Urothelium cell line (cell line): ENCODE measurements at places on chromosomes 3 and 15.

DNA sequence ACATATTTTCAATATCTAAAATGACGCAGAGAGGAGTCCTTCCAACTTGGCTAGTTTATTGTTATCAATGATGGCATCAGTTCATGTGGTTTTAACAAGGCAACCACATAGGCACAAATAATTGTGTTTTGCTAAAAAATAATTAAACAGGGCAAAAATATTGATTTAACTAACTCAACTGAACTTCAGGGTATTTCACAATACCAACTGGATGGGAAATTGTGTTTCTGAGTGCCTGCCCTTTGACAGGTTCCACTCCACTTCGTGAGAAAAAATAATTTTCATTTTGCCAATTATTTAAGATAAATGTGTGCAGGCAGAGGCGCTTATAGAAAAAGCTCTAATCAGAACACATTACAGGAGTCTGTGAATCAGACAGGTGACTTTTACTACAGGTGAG, 689.3 kb upstream of the CCDC54 start:
- DNase-seq = no peak

DNA sequence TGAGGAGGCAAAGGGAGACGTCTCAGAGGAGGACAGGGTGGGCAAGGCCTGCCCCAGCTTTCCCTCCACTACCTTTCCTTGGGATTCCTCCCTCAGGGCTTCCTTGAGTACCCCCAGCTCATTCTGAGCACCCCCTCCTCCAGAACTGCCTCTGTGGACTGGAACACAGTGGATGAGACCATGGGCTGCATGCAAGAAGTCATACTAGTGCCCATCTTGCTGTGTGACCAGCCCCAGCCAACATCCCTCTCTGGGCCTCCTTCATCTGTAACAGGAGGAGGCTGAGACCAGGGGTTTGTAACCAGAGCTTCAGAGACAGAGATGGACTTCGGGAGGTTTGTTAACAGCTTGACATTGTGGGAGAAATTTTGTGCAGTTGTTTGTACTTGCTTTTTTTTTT, 25.6 kb downstream of the FEM1B start:
- DNase-seq = no peak

DNA sequence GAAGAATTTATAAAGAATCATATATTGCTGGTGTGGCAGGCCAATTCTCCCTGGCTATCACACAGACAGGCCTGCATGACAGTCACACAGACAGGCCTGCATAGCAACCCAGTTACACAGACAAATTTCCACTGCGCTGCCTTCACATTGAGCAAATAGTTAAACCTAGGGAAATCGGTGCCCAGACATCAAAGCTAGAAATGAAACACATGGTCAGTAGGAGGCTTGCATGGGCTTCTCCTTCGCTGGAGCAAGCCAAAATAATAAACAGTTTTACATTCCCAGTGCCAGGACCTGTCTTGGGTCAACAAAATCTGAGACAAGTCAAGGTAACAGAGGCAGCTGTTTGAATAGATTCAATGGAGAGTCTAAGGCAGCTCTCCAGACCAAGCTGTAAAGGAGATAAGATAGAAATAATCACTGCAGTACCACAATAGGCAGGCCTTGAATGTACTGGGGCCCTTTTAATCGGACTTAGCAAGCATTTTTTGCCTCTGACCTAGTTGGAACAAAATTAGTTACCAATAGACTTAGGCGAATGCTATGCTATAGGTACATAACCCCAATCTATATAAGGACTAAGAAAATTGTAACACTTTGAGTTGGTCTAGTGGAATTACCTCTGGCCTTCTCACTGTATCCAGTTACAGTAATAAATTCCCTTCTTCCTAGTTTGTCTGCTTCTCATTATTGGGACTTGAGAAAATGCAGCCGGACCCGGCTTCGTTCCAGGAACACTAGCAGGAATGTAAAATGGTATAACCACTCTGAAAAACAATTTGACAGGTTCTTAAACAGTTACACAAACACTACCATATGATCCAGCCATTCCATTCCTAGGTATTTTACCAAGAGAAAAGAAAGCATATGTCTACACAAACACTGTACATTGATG, 274.7 kb upstream of the UBE2E2 start:
- no peak for DNase-seq

DNA sequence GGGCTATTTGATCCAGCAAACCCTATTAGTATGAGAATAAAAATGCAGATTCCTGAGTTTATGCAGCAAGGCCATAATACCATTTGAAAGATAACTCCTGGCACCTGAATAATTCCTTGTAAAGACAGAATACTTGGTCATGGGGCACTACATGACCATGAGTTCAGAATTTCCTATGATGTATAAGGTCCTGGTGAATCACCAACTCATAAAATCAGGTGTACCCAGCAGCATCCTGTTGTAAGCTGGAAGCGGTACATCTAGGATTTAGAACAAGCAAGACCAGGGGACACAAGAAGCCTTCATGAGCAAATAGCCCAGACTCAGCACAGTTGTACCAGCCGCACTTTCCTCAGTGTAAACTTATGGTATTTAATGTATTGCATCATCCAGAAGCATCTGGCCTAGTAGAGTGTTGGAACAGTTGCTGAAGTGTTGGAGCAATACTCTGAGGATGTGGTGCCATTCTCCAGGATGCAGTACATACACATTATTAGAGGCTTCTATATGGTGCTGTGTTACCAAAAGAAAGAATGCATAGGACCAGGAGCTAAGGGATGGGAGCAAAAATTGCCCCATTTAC, 233.4 kb downstream of the SQOR start:
- no peak for DNase-seq

DNA sequence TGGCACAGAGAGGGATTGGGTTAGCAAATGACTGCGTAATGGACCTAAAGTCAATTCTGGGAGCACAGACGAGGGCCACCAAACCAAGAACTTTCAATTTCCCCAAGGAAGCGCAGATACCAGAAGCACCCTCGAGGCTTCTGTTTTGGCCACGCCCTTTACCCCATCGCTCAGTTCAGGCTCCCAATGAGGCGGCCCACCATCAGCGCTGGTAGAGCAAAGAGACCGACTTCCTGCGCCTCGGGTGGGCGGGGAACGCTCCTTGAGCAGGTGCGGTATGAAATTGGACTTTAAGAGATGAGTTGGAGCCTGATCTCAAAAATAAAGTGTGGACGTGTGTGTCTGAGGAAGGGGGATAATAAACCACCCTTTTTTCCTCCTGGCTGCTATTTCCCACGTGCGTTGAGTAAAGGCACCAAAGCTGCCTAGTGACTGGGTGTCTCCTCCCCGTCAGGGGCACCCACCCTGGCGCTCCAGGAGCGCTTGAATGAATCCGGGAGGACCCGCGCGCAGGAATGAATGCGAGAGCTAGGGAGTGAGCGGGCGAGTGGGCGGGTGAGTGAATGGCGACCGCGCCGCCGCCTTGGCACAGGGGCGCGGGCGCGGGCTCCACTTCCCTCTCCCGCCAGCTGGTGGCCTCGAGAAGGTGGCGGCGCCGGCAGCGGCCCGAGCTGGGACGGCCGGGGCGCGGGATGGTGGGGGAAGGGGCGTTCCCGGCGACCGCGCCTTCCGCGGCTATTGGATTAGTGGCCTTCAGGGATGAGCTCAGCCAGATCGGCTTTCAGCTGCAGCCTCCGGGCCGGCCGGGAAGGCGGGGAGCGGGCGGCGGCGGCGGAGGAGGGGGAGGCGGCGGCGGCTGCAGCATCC, at the start of gene SPSB4:
SPSB4 (plus strand) TSS at position 772 of the 867 bp plus-strand sequence. CDS start 14,758 bp downstream, outside the sequence.
- DNase-seq = peak; percentile 84

- DNase-seq = no peak
These were observed 29.1 kb downstream of the HDAC11 start for GRCh38 chr3:13509059-13509815.

GRCh38 chr3:190432216-190432615, 17.5 kb downstream of the TMEM207 start:
- no peak for DNase-seq

GRCh38 chr3:14471016-14471415, 68.6 kb downstream of the SLC6A6 start:
- no peak for DNase-seq

DNA sequence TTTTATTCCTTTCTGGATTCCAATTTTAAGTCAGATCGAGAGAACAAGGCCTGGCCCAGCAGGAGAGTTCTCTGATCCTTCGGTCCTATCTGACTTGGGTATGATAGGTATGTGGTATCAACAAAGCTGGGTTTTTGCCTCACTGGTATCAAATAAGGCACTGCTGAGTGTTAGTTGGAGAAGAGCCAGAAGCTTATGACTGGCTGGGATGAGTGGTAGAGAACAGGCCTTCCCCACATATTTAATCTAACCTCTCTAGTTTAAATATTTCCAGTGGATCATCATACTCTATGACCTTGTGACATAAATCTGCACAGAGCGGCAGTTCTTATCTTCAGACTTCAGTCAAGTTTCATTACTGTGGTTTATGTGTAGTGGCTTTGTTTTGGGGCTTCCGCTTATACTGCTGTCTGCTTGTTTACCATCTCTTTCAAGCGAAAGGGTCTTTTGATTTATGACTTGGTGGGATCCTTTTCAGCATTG, 164.5 kb downstream of the PTPRG start:
- DNase-seq = no peak

DNA sequence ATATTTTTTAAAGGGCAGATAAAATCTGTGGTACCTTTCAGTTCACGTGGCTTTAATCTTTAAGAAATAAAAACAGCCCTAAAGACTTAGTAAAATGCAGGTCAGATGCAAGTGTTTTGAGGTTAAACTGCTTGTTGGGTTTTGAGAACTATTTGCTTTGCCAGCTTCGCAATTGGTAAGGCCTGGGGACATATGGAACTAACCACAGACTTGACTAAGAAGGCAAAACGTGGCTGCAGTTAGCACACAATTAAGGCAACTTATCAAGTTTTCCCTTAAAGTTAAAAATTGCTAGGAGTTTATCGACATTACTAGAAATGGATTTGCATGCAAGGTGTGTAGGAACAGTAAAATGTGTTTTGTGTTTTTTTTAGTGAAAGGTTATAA, 206.9 kb downstream of the ZNF385D start:
- DNase-seq = no peak
